ENCODE measurements at places on chromosomes 5 and 9. TPM values are rescaled to one million over a fixed set of nuclear protein-coding genes. Genes with fewer than 3 reads are reported as not detected.

DNA sequence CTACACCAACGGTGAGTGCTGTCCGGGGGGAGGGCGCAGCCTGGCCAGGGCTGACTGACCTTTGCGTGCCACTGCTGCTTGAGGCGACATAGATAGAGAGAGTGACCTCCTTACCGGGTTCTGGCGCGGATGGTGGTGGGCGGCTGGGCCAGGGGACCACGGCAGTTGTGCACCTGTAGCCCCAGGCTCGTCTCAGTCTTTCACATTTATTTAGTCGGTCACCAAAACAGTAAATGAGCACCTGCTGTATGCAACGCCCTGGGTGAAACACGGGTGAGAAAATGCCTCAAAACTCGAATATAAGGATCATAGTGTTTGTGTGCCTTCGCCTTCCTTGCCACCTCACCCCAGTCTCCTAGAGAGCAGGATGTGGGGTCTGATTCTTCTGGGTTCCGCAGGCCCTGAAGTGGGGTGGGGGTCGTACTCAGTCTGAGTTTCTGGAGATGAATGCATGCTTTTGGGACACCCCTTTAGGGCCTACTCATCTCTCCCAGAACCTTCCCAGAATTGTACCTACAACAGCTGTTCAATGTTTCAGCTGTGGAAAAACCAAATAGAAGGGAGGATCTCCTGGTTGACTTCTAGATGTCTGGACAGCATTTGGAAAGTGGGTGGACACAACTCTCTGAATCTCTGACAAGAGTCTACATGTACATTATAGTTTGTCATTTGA, 714 bp downstream of the SEC24A start:
- no peak for DNase-seq
- H3K4me3 ChIP-seq = peak overlapping the region; percentile 74
- H3K27ac ChIP-seq = peak overlapping the region; percentile 97
- no peaks in the 10 kb centered on the region for H3K27me3 ChIP-seq
- peaks cover 37% of the 10 kb centered on the region for H3K4me1 ChIP-seq

DNA sequence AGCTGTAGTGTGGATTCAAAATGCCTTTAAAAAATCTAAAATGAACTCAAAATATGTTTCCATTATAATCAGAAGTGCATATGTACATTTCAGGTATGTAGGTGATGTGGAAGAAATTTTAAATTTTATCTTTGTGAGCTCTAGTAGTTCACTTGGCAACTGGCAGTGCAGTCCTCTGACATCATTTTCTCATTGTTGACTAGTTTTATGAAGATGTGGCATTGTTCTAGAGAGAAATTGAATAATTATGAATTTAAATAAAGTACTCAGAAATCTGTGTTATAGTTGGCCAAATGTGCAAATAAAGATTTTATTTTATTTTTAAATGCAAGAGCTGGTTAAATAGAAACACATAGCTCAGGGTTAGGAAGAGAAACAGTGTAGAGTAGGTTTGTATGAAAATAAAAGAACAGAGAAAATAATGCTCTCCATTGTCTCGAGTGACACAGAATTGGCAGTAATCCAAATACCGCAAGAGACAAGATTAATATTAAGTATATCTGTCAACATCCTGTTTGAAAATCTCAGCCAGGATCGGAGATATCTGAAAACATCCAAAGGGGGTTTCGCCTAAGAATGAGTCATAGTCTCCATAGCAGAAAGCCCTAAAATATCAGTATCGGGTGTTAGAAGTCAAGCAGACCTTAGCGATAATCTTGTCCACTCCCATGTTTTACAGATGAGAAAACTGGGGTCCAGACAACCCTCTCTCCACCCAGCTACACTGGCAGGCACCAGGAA, 189.4 kb downstream of the CCDC192 start:
- H3K27ac ChIP-seq = peak overlapping the region; percentile 31
- no peak for DNase-seq
- H3K27me3 ChIP-seq = no peaks in the 10 kb centered on the region

- H3K36me3 ChIP-seq = peaks cover 9% of the 10 kb centered on the region
- no peak overlapping the region for H3K4me3 ChIP-seq
- DNase-seq = no peak
- no peaks in the 10 kb centered on the region for H3K27me3 ChIP-seq
- H3K27ac ChIP-seq = no peak overlapping the region
Measured at GRCh38 chr9:20742833-20743232, 58.8 kb downstream of the FOCAD start.

DNA sequence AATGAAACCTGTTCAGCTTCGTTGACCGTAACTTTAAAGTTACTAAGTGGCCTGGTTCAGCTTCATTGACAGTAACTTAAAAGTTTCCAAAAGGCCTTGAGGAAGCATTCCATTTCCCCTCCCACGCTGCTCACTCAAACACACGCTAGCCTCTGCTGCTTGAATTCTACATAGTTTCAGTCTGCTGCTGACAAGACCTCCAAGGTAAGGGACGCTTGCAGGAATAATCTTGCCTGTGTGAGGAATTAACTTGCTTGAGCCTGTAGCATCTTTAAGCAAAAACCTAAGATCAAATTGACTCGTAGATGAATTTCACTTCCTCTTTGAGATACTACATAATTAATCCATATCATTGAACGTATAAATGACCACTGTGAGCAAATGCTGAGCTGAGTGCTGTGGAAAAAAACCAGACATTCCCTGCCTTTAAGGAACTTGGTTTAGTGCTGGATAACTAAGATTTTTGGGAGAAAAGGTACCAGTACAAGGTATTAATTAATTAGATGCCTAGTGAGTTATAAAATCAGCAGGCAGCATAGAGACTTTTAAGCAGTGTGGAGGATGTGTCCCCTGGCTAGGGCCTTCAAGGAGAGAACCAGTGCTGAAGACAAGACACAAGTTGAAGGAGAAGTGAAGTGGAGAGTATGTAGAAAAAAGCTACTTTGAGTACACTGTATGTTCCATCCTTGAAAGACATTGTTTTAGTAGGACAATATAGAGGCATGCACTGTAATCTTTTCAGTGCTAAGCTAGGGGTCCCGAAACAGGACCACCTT, 39.2 kb downstream of the GRAMD2B start:
- no peaks in the 10 kb centered on the region for H3K27me3 ChIP-seq
- peak overlapping the region; percentile 3 for H3K27ac ChIP-seq
- no peak for DNase-seq
- no peak overlapping the region for H3K4me3 ChIP-seq
- H3K36me3 ChIP-seq = peaks cover 25% of the 10 kb centered on the region

TAF1L gene
- total RNA-seq = 0.08 TPM

PFN3 gene
- not detected for total RNA-seq
